ENCODE measurements at places on chromosomes 3 and 15.
A peak's percentile ranks its signal among the peaks of the same experiment; 100 is the strongest.

GRCh38 chr15:51226576-51227210 is 111.7 kb downstream of the CYP19A1 start:
- DNase-seq, result no peak

GRCh38 chr3:88979760-88980159 is 127.7 kb upstream of the EPHA3 start:
- DNase-seq, result no peak

GRCh38 chr3:56989169-56989976 is 71.1 kb upstream of the SPATA12 start:
- no peak for DNase-seq

GRCh38 chr3:52873433-52874159 is 23.8 kb downstream of the STIMATE start:
- peak; percentile 69 for DNase-seq

DNA sequence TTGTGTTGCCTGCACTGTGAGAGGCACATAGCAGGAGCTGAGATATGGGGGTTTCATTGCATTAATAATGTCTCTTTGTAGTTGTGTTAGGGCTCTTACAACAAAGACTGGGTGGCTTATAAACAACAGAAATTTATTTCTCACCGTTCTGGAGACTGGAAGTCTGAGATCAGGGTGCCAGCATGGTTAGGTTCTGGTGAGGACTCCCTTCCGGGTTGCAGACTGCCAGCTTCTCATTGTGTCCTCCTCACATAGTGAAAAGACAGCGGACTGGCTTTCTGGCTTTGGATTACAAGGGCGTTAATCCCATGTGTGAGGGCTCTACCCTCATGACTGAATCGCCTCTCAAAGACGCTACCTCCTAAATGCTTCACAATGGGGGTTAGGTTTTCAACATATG is 20.6 kb downstream of the TMEM108 start:
- no peak for DNase-seq

Measured in H4 (cell line).